ENCODE measurements at places on chromosomes 6 and 20. TPM values are rescaled to one million over a fixed set of nuclear protein-coding genes. Genes with fewer than 3 reads are reported as not detected.

UST gene
- 0.90 TPM for total RNA-seq

SCUBE3 gene
- total RNA-seq: not detected

DNA sequence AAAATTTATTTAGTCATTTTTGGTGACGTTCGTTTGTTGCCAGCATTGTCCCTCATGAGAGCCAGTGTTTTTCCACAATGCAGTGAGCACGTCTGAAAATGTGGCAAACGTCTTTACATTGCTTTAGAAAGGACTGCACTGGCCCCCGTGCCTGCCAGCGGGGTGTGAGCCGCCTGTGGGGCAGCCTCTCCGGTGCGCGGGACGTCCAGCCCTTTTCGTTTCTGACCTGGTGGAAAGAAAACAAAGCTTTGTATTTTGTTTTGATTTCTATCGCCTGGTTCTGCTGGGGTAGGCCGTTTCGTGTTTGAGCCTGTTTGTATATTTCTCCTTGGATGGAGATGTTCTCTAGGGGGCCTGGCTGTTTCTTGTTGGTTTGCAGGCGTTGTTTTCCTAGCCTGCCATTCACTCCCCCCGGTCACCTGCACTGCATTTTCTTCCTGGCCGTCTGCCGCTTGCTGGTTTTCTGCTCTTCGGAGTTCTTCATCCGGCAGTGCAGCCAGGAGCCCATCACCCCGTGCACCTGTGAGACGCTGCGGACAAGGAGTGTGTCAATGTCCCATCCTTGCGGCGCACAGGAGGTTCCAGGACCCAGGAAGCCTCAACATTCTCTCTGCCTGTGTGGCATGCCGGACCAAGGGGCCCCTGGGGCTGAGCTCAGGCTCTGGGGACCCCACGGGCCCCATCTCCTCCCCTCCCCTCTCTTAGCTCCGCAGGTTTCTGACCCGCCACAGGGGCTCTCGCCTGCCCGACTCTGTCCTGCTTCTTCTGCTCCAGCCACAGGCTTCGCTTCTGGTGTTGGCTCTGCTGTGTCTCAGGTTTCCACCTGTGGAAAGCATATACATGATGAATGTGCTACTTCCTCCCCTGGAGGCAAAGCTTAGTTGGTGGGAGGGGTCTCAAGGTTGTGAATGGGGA is 100.5 kb downstream of the CDH4 start:
- no peak for DNase-seq

DNA sequence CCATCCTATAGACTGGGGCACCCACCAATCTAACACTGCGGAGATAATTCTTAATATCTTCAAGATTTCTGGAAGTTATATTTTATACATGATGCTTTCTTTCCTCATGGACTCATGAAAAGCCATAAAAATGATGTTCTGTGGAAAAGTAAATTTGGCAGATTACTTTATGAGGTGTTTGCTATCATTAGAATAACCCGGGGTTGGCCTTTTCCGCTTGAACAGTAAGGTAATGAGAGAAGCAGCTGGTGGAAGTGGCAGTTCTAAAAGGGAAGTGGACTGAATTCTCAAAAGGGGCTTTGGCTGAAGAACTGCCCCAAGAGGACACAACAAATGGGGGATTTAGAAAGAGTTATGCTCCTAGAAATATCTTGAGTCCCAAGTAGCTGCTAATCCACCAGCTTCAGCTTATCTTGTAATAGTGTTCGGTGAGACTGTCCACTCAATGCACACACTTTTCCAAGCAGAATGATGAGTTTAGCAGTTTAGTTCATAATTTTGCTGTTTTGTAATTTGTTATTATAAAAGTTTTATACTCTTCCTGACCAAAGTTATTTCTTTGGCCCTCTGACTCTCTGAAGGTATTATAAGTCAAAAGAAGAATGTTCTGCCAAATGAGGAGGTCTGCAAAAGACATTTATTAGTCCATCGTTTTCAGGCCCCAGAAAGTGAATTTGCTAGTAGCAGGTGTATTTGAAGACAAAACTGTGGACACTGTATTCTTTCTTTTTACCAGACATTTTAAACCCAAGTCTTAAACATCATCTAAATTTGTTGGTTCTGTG is 2.9 kb downstream of the ISM1 start:
- DNase-seq: no peak

DNA sequence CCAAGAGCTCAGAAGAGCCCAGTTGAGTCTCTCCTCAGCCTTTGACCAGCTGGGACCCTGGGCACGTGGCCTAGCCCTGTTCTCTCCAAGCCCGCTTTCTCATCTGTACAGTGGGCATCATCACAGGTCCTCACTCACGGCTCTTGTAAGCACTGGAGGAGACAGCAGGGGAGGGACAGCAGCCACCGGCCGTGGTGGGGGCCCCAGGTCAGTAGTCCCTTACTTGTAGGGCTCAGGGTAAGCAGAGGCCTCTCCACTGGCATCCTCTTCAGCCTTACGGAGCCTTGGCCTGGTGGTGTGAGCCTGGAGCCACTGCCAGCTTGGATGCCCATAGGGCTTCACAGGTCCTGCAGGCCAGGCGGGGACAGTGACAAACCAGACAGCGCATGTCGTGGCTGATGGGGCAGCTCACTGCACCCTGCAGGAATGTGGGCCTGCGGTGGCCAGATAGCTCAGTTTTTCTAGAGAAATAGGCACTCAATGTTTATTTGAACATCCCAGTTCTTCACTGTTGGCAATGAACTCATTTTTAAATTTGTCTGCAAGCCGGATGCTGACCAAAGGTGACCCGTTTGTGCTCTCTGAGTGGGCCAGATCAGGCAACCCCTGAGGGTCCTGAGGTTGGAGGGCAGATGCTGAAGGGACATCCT is 65.1 kb downstream of the ADNP start:
- DNase-seq: no peak

DNA sequence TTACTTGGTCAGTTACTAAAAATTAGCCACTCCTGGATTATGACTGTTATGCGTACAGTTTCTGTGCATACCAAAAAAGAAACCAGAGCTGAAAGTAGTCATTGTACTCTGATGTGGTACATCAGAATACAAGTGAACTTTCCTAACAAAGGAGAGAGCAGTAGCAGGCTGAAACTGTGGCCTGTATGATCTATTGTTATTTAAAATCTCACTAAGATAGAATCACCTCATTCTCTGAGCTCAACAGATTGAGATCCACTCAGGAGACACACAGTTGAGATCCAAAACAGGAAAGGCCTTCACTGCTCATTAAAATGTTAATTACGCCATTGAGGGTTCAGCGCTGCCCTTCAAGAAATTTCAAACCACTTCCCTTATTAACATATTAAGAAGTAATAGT is 576.4 kb downstream of the LMBRD1 start:
- DNase-seq: no peak

GRCh38 chr6:121504227-121504626 is 68.8 kb downstream of the GJA1 start:
- no peak for DNase-seq

- no peak for DNase-seq
These were observed 55.0 kb downstream of the EDN1 start for GRCh38 chr6:12344961-12345693.

GRCh38 chr6:3943331-3943765 is 94.2 kb downstream of the FAM50B start:
- no peak for DNase-seq

DNA sequence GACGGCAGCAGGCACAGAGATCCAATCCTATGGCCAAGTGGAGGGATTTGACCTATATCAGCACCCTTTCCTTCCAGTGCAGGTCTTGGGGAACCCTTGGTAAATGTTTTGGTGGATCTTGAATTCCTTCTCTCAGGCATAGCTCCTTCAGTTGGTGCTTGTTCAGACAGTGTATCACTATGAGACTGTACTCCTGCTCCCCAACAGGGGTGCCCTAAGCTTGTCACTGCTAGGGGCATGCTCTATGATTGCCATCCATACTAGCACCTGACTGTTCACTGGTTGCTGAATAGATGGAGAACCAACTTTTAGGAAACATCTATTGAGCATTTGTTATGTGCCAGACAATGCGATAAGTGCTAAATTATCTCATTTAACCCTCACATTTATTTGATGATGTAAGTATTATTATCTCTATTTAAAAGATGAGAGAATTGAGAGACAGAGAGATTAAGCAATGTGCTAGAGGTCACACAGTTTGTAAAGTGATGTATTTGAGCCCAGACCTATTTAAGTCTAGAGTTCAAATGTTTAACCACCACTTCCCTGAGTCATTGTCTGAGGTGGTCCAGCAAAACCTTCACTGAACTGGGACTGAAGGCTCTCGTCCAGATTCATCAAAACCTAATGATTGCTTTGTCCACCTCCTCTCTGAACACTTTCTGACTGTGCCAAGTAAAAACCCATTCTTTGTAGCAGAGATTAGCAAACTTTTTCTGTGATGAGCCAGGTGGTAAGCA is 34.3 kb downstream of the ADGRF1 start:
- DNase-seq: no peak

DNA sequence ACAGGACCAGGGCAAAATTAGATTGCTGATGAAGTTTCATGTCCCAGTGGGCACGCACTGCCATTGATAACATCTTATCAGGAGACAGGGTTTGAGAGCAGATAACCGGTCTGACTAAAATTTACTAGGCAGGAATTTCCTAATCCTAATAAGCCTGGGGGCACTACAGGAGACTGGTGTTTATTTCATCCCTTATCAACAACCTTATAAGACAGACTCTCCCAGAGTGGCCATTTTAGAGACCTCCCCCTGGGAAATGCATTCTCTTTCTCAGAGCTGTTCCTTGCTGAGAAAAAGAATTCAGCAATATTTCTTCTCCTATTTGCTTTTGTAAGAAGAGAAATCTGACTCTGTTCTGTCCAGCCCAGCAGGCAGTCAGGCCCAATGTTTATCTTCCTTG is 423.4 kb upstream of the IMPG1 start:
- DNase-seq: no peak

DNA sequence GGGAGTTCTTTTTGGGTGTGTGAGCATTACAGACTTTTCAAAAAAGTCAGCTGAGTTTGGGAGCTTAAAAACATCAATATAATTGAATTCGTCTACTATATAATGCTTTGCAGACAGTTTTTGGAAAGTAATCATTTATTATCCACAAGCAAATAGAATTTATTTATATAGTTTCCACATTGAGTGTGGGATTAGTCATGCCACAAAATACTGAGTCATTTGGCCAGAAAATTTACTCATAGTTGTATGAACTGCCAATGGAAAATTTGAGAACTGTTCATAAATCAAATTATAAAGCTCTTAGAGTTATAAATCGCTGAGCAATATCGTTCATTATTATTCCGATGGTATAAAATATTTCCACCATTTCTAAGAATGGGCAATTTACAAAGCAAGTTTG is 5.0 kb downstream of the BEND6 start:
- DNase-seq: no peak

GRCh38 chr6:14317387-14317970 is 199.9 kb downstream of the CD83 start:
- no peak for DNase-seq

GRCh38 chr6:41767112-41767833 is 12.4 kb downstream of the FRS3 start:
- no peak for DNase-seq

GRCh38 chr6:35449287-35449881 is 2.8 kb upstream of the FANCE start:
- DNase-seq: peak; percentile 31

- no peak for DNase-seq
These were observed 187.8 kb upstream of the LRFN2 start for GRCh38 chr6:40774932-40775331.

Data from CD8-positive, alpha-beta T cell (primary cell).